AG09309 (cell line): ENCODE measurements at places on chromosomes 1 and 21.

- DNase-seq = no peak
These were observed 13.6 kb downstream of the LRRC42 start for GRCh38 chr1:53959664-53960250.

- DNase-seq = peak; percentile 24
These were observed 72.7 kb upstream of the AK4 start for GRCh38 chr1:65075123-65075976.

GRCh38 chr1:101520302-101520701, 283.5 kb downstream of the S1PR1 start:
- peak; percentile 3 for DNase-seq

- no peak for DNase-seq
These were observed 224.7 kb upstream of the FAM78B start for GRCh38 chr1:166391279-166392066.

DNA sequence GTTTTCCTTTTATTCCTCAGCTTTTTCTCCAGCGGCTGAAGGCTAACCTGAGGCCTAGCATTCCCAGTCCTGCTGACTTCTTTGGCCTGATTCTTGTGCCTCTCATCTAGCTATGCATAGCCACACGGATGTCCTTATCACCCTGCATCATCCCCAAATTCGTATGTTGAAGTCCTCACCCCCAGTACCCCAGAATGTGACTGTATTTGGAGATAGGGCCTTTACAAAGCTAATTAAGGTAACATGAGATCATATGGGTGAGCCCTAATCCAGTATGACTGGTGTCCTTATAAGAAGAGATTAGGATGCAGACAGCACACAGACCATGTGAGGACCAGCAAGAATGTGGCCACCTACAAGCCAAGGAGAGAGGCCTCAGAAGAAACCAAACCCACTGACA, 44.6 kb downstream of the CDCP2 start:
- DNase-seq = no peak

DNA sequence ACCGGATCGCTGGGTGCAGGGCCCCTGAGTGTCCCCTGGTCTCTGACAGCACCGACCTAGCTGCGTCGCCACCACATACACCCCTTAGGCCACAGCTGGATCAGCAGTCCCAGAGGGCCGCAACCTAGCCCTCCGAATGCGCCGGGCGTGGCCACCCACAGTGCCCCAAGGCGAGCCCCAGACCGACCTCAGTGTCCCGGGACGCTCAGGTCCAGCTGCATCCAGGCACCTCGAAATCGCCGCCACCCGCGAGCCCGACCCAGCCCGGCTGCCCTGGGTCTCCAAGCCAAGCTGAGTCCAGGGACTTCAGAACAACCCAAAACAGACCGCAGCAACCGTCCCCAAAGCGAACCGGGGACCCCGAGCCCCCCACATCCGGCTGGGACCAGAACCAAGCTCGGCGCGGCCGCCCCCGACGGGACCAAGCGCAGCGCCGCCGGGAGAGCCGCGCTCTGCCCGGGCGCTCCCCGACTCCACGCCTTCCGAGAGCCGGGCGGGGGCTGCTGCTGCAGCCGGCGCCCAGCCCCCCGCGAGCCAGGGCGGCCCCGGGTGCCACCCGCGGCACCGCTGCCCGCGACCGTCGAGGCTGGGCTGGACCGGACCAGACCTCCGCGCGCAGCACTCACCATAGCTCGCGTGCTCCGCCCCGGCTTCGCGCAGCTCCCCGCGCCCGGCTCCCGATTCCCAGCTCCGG, 54.6 kb upstream of the ECE1 start:
- no peak for DNase-seq

DNA sequence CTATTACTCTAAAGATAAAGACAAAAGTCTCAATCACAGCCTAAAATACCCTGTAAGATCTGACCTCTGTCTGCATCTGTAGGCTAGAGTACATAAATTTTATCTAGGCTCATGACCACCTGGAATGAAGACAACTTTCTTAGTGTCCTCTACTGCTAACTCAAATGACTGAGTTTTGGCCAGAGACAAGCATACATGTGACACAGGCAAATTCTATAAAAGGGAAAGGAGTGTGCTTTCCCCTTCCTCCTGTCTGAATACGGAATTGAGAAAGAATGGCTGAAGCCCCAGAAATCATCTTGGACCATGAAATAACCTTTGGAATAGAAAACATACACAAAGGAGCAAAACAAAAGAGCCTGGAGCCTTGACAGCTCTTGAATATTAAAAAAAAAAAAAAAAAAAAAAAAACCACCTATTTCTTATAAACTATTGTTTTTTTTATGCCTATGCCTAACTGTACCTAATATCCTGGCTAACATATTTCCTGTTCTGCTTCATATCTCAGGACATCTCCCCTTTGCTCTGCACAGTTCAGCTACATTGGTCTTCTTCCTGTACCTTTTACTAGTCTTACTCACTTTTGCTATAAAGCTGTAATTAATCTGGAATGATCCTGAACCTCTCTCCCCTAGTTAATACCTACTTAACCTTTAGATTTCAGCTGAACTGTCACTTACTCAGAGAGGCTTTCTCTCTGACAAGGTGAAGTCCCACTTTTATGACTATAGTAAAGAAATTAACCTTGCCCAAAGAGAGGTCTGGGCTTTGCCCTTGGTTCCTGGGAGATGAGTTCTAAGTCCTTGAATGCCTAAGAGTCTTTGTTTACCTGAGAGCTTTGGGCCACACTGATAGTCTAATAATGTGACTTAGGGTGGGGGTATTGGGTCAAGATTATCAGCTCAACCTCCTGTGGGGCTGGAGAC, 16.1 kb downstream of the UCHL5 start:
- no peak for DNase-seq

GRCh38 chr1:209710093-209710492, 5.4 kb downstream of the HSD11B1 start:
- no peak for DNase-seq
